Activated CD8-positive, alpha-beta T cell treated with anti-CD3 and anti-CD28 coated beads, Interleukin-2, amount 10 ng/mL, durations not matched to agents 7 days and 5 days (primary cell): ENCODE measurements at places on chromosomes 3 and 15. TPM values are rescaled to one million over a fixed set of nuclear protein-coding genes. Genes with fewer than 3 reads are reported as not detected.
A peak's percentile ranks its signal among the peaks of the same experiment; 100 is the strongest.

DNA sequence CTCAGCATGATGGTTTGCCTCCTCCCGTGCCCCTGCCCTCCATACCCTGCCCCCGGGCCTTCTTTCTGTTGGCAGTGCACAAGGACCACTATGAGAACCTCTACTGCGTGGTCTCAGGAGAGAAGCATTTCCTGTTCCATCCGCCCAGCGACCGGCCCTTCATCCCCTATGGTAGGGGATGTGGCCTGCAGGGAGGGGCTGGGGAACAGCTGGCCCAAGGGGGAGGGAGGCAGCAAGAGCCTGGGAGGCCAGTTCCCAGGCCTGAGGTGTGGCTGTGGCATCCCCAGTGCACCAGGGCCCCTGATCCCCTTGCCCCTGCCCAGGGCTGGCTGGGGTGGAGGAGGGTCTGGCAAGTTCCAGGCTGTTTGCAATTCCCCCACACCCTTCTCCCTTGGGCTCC is 2.6 kb upstream of the PLA2G4B start:
- peaks cover 19% of the 10 kb centered on the region for H3K36me3 ChIP-seq
- H3K27me3 ChIP-seq = no peaks in the 10 kb centered on the region
- DNase-seq = no peak

GRCh38 chr3:139052802-139053600 is 8.3 kb upstream of the PRR23C start:
- H3K36me3 ChIP-seq = no peaks in the 10 kb centered on the region
- DNase-seq = no peak
- no peaks in the 10 kb centered on the region for H3K4me1 ChIP-seq
- H3K4me3 ChIP-seq = no peak overlapping the region

Gene CKMT1B
- not detected for total RNA-seq

DNA sequence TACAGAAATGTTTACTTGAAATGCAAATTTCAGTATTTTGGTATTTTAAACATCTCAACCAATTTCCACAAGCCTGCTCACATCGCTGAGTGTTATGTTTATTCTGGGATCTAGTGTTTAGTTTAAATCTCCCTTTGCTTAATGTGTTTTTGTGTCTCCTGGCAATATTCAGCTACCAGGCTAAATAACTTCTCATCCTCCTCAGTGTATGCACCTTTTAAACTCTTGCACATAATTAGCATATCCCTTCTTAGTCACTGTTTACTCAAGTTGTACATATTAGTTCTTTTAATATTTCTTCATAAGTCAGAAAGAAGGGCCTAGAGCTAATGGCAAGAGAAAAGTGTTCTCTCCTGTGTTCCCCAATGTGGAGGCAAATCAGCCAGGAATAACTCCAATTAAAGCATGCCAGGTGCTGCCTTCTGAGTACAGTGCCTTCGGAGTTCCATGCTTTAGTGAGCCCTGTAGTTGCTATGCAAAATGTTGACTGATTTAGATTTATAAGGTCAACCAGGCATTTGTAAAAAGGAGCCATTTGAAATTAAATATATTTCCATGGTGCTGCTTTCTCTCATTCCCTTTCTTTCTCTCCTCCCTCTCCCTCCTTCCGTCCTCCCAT is 234.3 kb downstream of the GAP43 start:
- no peak overlapping the region for H3K4me3 ChIP-seq
- no peak overlapping the region for H3K27ac ChIP-seq
- DNase-seq = no peak

Gene XRN1
- total RNA-seq = 58.0 TPM

Gene ARNT2
- total RNA-seq = not detected

GRCh38 chr3:126961791-126962461 is 21.0 kb upstream of the PLXNA1 start:
- H3K36me3 ChIP-seq = no peaks in the 10 kb centered on the region
- no peaks in the 10 kb centered on the region for H3K27me3 ChIP-seq
- no peak overlapping the region for H3K4me3 ChIP-seq
- no peaks in the 10 kb centered on the region for H3K4me1 ChIP-seq

Gene HOMER2
- 12.0 TPM for total RNA-seq

Gene GOLGA8T
- 1.3 TPM for total RNA-seq

Gene C3orf22
- not detected for total RNA-seq

DNA sequence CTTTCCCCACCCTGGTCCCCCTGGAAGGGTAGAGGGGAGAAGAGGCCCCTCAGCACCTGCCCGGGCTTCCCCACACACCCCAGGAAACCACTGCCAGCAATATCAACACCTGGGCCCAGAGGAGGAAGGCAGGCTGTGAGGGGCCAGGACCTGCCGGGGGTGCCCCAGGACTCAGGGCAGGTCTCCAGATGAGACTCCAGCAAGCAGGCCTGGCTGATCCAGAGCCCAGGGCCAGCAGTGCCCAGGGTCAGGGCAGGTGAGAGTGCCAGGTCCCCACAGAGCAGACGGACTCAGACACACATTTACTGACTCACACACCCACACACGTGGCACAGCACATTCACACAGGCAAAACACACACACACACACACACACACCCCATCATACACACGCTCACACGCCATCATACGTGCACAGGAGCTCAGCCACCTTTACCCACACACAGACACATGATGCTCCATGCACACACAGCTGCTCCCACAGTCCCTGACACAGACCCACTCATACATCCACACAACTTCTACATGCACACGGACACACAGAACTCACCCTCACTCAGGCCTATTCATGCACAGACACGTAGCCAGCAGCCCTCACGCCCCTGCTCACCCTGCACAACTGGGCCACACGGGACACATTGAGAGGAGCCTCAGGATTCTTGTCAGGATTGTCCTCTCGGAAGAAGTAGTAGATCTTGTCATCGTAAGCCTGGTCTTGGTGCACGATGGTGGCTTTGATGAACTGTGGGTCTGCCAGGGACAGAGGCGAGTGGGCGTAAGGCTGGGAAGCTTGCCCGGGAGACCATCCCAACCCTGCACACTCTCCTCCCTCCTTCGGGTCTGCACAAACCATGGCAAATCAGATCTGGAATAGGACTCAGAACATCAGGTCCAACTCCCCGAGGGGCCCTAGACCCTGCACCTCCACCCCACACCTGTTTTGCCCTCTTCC is 17.5 kb downstream of the SEMA7A start:
- H3K36me3 ChIP-seq = peaks cover 39% of the 10 kb centered on the region
- no peak overlapping the region for H3K4me3 ChIP-seq
- peaks cover 52% of the 10 kb centered on the region for H3K4me1 ChIP-seq
- no peak for DNase-seq
- H3K27ac ChIP-seq = peak overlapping the region; percentile 56

DNA sequence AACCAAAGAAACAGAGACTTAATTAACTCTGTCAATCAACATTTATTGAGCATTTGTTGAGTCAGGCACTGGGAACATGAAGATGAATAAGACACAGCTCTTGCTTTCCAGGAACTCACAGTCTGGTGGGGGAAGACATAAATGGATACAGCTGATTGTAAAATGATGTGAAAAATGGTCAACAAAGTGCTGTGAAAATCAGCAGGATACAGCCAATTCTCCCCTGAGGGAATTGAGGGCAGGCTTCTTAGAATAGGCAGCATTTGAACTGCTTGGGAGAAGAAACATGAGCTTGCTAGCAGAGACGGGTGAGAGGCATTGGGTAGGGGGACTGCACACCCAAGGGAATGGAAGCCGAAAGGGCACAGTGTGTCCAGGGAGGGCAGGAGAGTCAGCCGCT is 41.1 kb downstream of the MFSD1 start:
- no peak overlapping the region for H3K27ac ChIP-seq
- no peaks in the 10 kb centered on the region for H3K36me3 ChIP-seq
- peaks cover 16% of the 10 kb centered on the region for H3K4me1 ChIP-seq
- H3K27me3 ChIP-seq = no peaks in the 10 kb centered on the region
- no peak for DNase-seq
- no peak overlapping the region for H3K4me3 ChIP-seq

Gene TMEM158
- 0.13 TPM for total RNA-seq

GRCh38 chr3:53167418-53168174 is 6.6 kb downstream of the PRKCD start:
- H3K4me1 ChIP-seq = peaks cover 61% of the 10 kb centered on the region
- no peak for DNase-seq
- no peak overlapping the region for H3K27ac ChIP-seq
- H3K36me3 ChIP-seq = no peaks in the 10 kb centered on the region

DNA sequence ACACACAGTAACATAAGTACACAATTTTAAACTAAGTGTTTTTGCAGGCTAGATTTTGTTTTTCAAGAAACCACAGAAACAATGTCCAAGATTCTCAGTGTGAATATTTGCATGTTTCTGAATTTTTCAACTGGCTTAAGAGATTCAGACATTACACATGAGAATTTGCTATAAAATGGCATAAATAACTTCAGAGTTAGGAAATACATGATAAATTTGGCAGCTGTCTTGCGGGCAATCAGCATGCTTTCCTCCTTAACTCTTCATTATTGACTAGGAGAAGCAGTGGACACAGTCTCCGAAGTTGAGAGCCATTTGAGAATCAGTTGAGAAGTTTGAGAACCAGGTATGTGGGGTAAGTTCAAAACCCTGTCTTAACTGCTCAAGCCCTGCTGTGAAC is 625.6 kb upstream of the SGO1 start:
- no peak overlapping the region for H3K27ac ChIP-seq
- H3K27me3 ChIP-seq = no peaks in the 10 kb centered on the region
- H3K4me1 ChIP-seq = no peaks in the 10 kb centered on the region
- H3K36me3 ChIP-seq = no peaks in the 10 kb centered on the region

Gene ECE2
- not detected for total RNA-seq

Gene LAMB2
- total RNA-seq = not detected

DNA sequence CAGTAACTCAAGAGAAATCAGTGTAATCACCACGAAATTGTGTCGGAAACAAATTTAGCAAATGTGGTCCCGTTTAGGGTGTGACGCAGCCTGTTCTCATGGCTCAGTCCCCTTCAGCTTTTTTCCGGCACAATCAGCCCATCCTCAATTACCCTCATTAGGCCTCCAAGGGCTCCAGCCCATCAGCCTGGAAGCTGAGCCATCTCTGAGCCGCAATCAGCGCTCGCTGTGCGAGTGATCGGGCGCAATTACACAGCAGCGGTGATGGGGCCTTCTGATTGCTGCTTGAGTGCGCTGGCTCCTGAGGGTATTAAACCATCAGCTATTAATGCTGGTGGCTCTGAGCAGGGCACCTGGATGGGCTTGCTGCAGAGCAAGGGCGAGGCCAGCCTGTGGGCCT is 55.6 kb downstream of the PLXNA1 start:
- no peak overlapping the region for H3K27ac ChIP-seq
- H3K27me3 ChIP-seq = no peaks in the 10 kb centered on the region
- DNase-seq = no peak
- no peak overlapping the region for H3K4me3 ChIP-seq

GRCh38 chr3:57999417-58000115 is 8.7 kb upstream of the FLNB start:
- H3K4me1 ChIP-seq = peaks cover 16% of the 10 kb centered on the region
- H3K27ac ChIP-seq = no peak overlapping the region
- no peaks in the 10 kb centered on the region for H3K27me3 ChIP-seq
- no peak overlapping the region for H3K4me3 ChIP-seq
- no peaks in the 10 kb centered on the region for H3K36me3 ChIP-seq

GRCh38 chr3:20077068-20077467 is 36.8 kb downstream of the KAT2B start:
- H3K4me1 ChIP-seq = peaks cover 29% of the 10 kb centered on the region
- no peak for DNase-seq
- H3K36me3 ChIP-seq = peaks cover 66% of the 10 kb centered on the region

Gene LRRK1
- 0.66 TPM for total RNA-seq

GRCh38 chr15:28122038-28122949 is 23.2 kb upstream of the OCA2 start:
- no peak overlapping the region for H3K27ac ChIP-seq
- H3K27me3 ChIP-seq = no peaks in the 10 kb centered on the region
- no peak for DNase-seq
- peaks cover 19% of the 10 kb centered on the region for H3K36me3 ChIP-seq

DNA sequence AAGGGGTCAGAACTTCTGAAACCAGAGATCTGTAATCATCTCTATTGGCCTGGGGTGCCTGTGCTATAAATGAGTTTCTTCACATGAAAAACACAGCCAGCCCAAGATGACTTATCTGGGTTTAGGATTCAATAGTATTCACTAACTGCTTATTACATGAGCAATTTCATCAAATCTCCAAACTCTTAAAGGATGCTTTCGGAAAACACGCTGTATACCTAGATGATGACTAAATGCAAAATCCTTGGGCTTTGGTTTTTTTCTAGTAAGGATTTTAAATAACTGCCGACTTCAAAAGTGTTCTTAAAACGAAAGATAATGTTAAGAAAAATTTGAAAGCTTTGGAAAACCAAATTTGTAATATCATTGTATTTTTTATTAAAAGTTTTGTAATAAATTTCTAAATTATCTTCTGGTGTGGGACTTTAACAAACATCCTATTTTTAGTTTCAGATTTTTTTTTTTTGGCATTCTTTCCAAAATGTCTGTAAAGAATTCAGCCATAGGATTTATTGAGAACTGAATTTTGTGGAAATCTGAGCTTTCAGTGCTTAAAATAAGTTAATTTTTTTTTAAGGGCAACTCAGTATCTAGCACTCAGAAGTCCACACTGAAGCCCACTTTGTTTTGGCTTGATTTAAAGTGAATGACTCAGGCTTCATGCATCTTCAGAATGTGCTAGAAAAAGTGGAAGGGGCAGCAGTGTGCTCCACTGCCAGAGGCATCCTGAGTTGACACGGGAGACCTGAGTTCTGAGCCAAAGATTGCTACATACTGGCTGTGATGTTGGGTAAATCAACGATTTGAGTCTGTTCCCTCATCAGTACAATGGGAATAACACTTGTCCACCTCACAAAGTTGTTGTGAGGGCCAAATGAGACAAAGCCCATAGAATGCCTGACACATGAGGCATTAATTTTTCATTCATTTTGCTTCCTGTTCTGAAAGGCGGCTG is 18.7 kb downstream of the TMEM43 start:
- H3K27me3 ChIP-seq = no peaks in the 10 kb centered on the region
- no peak overlapping the region for H3K4me3 ChIP-seq
- peaks cover 41% of the 10 kb centered on the region for H3K36me3 ChIP-seq
- H3K4me1 ChIP-seq = peaks cover 36% of the 10 kb centered on the region

Gene ACAN
- not detected for total RNA-seq

DNA sequence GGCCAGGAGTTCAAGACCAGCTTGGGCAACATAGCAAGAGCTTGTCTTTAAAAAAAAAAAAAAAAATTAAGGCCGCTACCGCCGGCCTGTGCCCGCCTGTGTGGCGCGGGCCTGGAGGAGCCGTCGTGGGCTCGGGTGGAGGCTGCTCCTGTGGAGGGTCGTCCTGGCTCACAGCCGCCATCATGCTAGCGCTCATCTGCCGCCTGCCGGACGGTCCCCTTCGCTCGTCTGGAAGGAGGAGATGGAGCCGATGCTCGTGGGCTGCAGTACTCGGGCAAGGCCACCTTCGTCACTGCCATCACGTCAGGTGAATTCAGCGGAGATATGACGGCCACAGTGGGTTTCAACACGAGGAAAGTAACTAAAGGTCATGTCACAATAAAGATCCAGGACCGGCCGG is 37.4 kb downstream of the TFRC start:
- H3K4me3 ChIP-seq = no peak overlapping the region
- H3K27ac ChIP-seq = no peak overlapping the region
- DNase-seq = no peak
- H3K27me3 ChIP-seq = peaks cover 2% of the 10 kb centered on the region

DNA sequence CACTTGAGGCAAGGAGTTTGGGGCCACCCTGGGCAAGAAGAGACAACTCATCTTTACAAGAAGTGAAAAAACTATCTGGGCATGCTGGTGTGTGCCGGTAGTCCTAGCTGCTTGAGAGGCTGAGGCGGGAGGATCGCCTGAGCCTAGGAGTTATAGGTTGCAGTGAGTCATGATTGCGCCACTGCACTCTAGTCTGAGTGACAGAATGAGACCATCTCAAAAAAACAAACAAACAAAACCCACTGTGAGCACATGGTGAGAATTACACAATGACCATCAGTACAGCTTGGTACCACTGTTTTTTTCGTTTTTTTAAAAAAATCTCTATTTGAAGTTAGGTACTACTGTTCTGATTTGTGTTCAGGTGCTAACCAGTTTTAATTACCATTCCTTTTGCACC is 13.6 kb downstream of the VPS39 start:
- DNase-seq = no peak
- peaks cover 57% of the 10 kb centered on the region for H3K36me3 ChIP-seq
- H3K4me1 ChIP-seq = peaks cover 23% of the 10 kb centered on the region
- no peak overlapping the region for H3K27ac ChIP-seq
- H3K27me3 ChIP-seq = no peaks in the 10 kb centered on the region
